ENCODE measurements at places on chromosomes 12 and 14. TPM values are rescaled to one million over a fixed set of nuclear protein-coding genes. Genes with fewer than 3 reads are reported as not detected.

DPPA3 gene
- total RNA-seq: not detected

LAG3 gene
- 1.7 TPM for total RNA-seq

HCAR3 gene
- 0.96 TPM for total RNA-seq

EMP1 gene
- 81.6 TPM for total RNA-seq

EML1 gene
- 46.9 TPM for total RNA-seq

GPR84 gene
- total RNA-seq: 2.9 TPM

C1S gene
- 201 TPM for total RNA-seq

SLC10A1 gene
- 2.4 TPM for total RNA-seq

KLRB1 gene
- not detected for total RNA-seq

PRB3 gene
- total RNA-seq: not detected

MYF5 gene
- total RNA-seq: 7.5 TPM

DDN gene
- total RNA-seq: 5.5 TPM

B4GALNT3 gene
- 6.7 TPM for total RNA-seq

SPTLC2 gene
- 36.1 TPM for total RNA-seq

CLECL1 gene
- total RNA-seq: 2.4 TPM

KCNK10 gene
- 2.9 TPM for total RNA-seq

ERP27 gene
- total RNA-seq: 0.24 TPM

LMO3 gene
- total RNA-seq: 104 TPM

TIMELESS gene
- 4.8 TPM for total RNA-seq

SRRM4 gene
- 0.96 TPM for total RNA-seq
